ENCODE measurements at places on chromosomes 6 and 20.

DNA sequence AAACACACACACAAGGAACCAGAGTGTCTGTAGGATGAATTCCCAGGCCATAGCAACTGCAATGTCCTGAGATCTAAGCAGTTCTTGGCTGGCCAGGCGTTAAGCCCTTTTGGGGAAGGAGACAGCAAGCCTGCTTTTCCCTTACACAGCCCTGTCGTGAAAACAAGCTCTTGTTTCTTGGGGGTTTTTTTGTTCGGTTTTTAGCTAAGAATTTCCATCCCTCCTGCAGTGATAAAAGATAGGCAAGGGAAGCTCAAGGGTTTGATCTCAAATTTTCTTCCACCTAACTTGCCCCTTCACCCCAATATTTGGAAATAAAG is 1.5 kb downstream of the TNFRSF21 start:
- no peak for DNase-seq

- peak; percentile 23 for DNase-seq
These were observed 29.3 kb downstream of the GRIK2 start for GRCh38 chr6:101422811-101423210.

DNA sequence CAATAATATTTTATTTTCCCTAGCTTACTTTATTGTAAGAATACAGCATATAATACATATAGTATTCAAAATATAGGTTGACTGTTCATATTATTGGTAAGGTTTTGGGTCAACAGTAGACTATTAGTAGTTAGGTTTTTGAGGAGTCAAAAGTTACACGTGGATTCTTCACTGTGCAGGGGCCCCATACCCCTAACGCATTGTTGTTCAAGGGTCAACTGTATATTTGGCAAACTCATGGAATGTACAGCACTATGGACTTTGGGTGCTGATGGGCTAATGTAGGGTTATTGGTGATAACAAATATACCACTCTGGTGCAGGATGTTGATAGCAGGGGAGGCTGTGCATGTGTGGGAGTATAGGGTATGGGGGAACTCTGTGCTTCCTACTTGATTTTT is 397.2 kb downstream of the BCKDHB start:
- DNase-seq, result no peak

DNA sequence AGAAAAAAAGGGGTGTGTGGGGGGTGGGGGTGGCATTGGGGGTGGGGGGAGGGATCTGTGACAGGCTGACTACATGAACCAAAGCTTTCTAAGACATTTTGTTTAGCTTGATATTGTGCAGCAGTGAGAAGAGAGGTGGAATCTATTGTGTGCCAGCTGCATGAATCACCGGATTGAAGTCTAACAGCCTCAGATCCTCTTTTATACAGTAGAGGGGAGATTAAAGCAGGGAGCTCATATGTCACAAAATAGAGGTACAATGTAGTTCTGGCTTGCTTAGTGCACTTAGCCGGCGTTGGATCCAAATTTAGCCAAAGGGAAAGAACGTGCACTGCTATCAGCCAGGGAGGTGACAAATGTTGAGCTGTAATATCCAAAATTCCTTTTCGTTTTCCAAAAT is 404.2 kb upstream of the CITED2 start:
- peak; percentile 44 for DNase-seq

DNA sequence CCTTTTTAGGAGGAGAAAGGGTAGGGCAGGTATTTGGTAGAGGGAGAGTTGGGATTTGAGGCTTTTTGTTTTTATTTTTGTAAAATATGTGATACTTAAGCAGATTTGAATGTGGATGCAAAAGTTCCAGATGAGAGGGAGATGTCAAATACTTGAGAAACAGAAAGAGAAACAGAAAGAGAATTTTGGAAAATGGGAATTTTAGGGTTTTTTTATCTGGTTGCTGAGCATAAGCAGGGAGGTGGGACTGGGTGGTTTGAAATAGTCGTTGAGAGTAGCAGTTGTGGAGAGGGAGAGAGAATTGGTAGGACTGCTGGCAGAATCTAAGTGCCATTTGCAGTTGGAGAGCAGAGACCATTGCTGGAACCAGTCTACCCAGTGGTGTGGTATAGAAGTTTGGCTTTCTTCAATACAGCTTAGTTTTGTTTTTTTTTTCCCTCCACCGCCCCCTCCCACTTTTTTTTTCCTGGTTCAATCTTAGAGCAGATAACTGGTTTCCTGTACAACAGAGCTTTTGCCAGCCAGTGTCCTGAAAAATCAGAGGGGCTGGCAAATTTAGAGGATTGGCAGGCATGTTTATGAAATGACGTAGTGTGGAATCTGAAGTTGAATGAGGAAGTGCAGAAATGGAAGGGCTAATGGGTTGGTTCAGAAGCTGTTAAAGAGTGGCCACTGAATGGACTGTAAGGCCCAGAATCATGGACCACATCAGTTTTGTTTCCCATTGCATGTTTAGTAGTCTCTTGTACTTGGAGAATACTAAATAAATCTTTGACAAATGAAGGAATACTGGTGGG is 68.7 kb downstream of the ATRN start:
- DNase-seq, result no peak

- DNase-seq, result no peak
These were observed 7.9 kb downstream of the RIN2 start for GRCh38 chr20:19765913-19766312.

- DNase-seq, result no peak
These were observed 199.8 kb upstream of the SASH1 start for GRCh38 chr6:148142821-148143220.

GRCh38 chr20:1652960-1653359 is 4.6 kb downstream of the SIRPG start:
- no peak for DNase-seq

- no peak for DNase-seq
These were observed 131.0 kb downstream of the DOK5 start for GRCh38 chr20:54606380-54606779.

GRCh38 chr6:159376516-159377158 is 207.4 kb downstream of the FNDC1 start:
- peak; percentile 25 for DNase-seq

- no peak for DNase-seq
These were observed 157.3 kb downstream of the FAM83B start for GRCh38 chr6:55003719-55004430.

DNA sequence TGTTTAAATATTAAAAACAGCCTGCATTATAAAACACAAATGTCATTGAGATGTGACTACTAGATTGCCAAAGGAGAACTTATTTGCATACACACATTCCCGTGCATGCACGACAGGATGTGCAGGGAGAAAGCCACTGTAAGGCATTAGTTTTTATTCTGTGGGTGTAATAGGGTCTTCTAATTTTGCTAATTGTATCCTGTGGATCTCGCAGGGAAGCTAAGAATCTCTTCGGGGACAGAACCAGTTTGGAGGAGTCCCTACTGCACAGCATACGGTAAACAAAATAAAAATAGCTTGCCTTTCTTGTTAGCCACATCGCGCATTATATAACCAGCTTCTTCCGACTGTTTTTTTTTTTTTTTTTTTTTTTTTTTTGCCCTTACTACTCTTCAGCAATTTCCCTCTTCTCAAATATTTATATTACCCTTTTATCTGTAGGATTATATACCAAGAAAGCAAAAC is 2.0 kb downstream of the ATXN1 start:
- peak; percentile 51 for DNase-seq

- no peak for DNase-seq
These were observed 6.5 kb upstream of the GATA5 start for GRCh38 chr20:62482146-62482809.

GRCh38 chr6:24436979-24437378 is 34.2 kb downstream of the MRS2 start:
- no peak for DNase-seq
